ENCODE measurements at places on chromosomes 3 and 15.
A peak's percentile ranks its signal among the peaks of the same experiment; 100 is the strongest.

DNA sequence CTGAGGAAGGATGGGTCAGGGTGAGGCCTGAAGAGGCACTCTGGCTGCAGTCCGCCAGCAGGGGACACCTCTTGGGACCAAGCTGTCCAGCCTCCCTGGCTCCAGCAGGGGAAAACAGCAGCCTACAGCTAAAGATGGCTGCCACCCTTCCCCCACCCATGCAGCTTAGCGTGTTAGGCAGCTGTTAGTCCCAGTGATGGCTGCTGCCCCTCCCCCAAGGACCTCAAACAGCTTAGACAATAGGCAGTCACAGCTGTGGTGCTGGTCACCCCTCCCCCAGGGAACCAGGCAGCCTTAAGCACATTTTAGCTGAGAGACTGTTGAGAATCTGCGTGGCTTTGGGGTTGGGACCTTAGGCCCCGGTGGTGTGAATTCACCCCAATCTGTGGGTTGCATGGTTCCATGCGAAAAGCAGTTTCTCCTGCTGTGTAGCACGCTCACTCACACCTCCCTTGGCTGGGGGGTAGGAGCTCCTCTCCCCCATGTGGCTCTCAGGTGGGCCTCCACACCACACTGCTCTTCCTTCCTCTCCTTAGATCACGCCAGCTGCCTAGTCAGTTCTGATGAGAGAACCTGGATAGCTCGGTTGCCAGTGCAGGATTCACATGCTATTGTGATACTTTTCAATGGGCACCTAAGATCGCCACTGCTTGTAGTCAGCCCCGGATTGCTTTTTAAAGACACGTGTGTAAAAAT lies 140.5 kb upstream of the CADPS start:
- DNase-seq: no peak

DNA sequence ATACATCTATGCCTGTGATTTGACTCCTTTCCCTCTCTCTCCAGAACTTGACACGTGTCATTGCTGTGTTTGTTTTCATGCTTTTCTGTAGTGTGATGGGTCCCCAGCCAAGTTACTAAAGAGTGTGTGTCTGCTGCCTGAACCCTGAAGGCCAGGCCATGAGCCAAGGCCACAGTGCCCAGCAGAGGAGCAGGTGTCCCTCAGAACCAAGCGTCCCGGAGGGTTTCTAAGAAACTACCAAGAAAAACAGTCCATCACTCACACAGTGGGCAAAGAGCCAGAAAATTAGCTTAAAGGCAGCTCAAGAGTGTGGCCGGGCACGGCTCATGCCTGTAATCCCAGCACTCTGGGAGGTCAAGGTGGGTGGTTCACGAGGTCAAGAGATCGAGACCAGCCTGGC lies 35.2 kb downstream of the FBXO45 start:
- DNase-seq: no peak

DNA sequence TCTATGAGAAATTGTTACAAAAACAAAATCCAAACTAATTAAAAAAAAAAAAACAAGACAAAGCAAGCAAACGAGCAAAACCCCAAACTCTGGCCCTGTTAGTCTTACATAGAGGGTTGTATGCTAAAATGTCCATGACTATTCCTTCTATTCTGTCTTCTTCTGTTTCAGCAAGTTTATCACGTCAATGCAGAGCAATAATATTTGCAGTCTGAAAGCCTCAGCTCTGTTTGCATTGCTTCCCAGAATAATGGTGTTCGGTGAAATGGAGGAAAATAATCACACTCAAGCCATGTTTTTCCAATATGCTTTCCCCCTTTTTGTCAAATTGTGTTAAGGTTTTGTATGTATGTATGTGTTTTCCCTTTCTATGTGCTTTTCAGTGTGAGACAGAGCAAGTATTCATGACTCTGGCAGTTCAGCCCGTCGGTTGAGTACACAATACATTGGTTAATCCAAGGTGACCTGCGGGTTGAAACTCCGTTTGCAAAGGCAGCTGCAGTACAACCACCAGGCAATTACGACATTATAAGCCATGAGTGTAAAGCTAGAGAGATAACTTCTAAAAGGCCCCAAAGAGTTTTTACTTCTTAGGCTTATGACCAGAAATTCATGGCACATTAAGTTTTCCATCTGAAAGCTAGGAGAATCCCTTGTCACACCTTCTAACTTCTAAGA lies 34.9 kb upstream of the MAGI1 start:
- peak; percentile 28 for DNase-seq

DNA sequence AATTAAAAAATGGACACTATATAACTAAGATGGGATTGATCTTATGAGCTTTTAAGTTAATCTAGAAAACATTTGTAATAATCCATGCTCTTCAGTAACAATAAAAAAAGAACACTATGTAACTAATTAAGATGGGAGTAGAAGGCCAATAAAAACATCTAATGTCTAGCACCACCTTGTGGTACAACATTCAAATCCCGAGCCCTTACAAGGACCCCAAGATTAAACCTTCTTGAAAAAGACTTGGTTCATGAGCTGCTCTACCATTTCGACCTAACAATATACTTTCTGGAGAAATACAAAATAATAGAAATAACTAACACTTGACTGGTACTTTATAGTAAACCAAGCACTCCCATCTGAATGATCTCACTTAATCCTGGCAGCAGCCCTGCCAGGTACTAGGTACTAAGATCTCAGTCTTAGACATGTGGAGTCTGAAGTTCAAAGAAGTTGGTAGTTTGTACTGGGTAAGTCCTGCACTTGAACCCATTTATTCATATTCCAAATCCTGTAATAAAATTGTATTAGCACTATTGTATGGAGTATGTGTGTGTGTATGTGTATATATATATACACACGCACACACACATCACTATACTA lies 21.8 kb downstream of the METTL6 start:
- DNase-seq: peak; percentile 87

- no peak for DNase-seq
Observed at GRCh38 chr3:71402911-71403310, 180.6 kb downstream of the FOXP1 start.

- peak; percentile 42 for DNase-seq
Observed at GRCh38 chr15:32643907-32644445, 2.5 kb downstream of the SCG5 start.
